Midbrain (tissue), 1 donor: ENCODE measurements at places on chromosomes 4 and X.

- no peak for DNase-seq
Measured at GRCh38 chr4:67624939-67625338, 66.4 kb downstream of the STAP1 start.

DNA sequence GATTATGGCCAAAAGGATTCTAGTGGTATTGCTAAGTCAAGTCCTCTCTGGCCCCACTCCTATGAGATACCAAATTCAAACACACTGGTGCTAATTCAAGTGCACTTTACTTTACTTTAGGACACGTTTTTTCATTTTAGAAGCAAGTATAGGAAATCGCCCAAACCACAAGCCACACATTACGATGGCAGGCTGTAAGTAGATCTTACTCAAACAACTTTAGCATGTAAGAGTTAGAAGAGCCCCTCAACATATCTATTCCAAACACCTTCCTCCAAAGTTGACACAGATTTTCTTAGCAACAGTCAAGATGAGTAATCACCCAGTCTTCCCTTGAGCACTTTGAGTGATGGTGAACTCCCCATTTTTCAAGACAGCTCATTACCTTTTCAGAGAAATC is 43.6 kb downstream of the DRD5 start:
- DNase-seq = no peak

DNA sequence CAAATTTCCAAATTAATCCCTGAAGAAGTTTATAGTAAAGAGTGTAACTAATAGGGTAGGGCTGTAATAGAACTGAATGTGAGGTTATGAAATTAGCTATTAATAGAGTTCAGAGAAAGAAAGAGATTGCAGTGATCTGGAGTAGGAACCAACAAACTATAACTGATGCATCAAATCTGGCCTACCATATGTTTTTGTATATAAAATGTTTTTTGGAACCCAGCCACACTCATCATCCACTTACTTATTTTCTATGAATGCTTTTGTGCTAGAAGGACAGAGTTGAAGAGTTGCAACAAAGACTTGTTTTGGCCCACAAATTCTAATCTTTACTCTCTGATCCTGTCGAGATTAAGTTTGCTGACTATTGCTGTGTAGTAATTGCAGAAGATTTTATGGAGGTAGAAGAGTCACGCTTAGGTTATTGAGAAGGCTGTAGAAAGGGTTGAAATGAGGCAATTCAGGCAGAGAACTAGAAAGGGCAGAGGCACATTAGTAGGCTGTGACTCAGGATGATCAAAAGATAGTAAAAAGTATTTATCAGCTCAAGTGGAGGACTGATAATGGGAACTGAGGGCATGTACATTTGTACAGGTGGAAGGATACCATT is 298.7 kb upstream of the EMCN start:
- DNase-seq = no peak

DNA sequence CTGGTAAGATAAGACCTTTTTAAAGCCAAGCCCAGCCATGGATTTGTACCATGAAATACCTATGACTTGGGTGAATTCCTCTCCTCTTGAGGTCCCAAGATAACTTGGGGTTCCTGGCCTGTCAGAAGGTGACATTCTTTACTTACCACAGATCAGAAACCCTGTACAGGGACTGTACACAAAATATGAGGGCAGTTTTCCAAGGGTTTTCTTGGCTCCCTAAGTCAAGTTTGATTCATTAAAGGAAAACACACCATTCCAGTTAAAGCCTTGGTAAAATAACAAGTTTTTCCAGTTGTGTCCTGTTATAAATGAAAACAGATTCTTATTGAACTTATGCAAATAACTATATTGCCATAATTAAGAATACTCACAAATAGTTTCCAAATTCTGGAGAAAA is 8.2 kb downstream of the SYAP1 start:
- DNase-seq = no peak

GRCh38 chr4:137775701-137776100 is 243.4 kb upstream of the PCDH18 start:
- no peak for DNase-seq

DNA sequence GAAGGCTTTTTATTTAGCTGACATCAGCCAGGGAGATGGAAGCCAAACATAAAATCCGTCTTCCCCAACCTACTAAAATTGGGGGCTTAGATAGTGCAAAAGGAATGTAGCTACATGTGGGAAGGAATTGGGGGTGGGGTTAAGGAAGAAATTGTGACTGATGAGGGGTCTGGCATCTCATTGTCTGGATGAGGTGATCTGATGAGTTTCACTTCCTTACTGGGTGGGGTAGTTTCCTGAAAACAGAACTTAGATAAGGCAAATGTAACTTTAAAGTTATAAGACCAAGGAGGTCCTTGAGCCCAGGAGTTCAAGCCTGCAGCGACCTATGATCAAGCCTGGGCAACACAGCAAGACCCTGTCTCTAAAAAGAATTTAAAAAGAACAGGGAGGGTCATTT is 105.5 kb upstream of the NEIL3 start:
- DNase-seq = no peak

- no peak for DNase-seq
Measured at GRCh38 chr4:20251031-20251795, 492 bp upstream of the SLIT2 start.

DNA sequence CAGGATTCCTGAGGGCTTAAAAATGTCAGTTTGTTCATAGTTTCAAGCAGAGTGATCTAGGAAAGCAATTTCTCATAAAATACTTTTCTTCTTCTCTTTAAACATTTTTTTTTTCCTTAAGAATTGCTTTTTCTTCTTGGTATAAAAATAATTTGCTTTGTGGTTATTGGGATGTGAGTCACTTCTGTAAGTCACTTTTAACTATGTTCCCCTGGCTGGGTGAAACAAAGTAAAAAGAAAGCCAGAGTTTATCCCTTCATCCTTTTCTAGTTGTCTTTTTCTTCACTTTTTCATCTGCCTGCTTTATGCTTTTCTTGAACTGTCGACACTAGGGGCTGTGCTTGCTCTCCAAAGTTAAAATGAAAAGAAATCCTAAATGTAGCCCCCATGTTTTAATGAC is 33.5 kb downstream of the ARSJ start:
- no peak for DNase-seq

GRCh38 chr4:159926871-159927270 is 824.0 kb downstream of the RAPGEF2 start:
- no peak for DNase-seq

DNA sequence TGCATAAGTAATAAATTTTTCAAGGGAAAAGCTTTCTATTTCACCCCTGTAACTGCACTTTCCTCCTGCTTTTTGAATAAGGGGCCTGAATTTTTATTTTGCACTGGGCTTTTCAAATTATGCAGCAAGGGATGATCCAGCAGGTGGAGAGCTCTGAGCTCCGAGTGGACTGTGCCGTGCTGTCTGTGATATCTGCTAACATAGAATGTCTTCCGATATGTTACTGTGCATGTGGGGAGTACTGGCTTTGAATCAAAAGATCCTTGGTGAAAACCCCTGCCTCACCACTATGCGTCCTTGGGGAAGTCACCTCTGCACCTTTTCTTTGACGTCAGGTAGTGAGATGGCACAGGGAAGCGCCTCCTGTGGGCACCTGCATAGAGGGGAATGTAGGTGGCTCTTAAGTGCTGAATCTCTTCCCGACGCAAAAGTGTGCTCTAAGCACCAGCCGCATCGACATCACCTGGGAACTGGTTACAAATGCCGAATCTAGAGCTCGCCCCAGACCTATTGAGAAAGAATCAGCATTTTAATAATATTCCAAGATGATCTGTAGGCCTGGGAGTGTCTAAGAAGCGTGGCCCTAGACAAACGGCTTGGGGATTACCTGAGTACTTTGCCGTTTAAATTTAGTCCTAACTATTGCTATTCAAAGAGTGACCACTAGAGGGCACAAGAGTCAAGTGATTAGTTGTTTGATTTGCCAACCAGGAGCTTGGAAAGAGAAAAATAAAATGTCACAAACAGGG is 19.2 kb upstream of the WFS1 start:
- peak; percentile 86 for DNase-seq

GRCh38 chr4:6270636-6271121 is 1.0 kb downstream of the WFS1 start:
- DNase-seq = no peak

DNA sequence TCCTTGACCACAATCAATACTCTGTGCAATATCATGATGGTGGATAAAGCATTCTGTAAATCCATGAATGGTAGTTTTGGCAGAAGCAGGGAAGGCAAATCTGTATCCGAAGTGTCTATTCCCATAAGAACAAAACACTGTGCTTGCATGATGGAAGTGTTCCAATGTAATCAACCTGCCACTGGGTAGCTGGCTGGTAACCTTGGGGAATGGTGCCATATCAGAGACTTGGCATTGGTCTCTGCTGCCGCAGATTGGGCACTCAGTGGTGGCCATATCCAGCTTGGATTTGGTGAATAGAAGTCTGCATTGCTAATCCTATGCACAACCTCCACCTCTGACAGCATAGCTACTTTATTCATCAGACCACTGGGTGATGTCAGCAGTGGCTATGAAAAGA is 114.3 kb upstream of the EMCN start:
- no peak for DNase-seq

GRCh38 chr4:101596781-101597552 is 193.6 kb upstream of the BANK1 start:
- no peak for DNase-seq

- DNase-seq = no peak
Measured at GRCh38 chr4:6316461-6317003, 46.9 kb downstream of the WFS1 start.
